ENCODE measurements at places on chromosomes 16 and 17. TPM values are rescaled to one million over a fixed set of nuclear protein-coding genes. Genes with fewer than 3 reads are reported as not detected.

TAC4 gene
- not detected for polyA plus RNA-seq

PDE6G gene
- polyA plus RNA-seq: 4.4 TPM

NPIPA5 gene
- polyA plus RNA-seq: 2.0 TPM

HIGD1B gene
- not detected for polyA plus RNA-seq

HOXB3 gene
- polyA plus RNA-seq: 16.7 TPM

GPRC5C gene
- polyA plus RNA-seq: 78.1 TPM

ARHGDIG gene
- 1.6 TPM for polyA plus RNA-seq

Data from sigmoid colon (tissue), 7 donors.